ENCODE measurements at places on chromosomes 13 and 19.

DNA sequence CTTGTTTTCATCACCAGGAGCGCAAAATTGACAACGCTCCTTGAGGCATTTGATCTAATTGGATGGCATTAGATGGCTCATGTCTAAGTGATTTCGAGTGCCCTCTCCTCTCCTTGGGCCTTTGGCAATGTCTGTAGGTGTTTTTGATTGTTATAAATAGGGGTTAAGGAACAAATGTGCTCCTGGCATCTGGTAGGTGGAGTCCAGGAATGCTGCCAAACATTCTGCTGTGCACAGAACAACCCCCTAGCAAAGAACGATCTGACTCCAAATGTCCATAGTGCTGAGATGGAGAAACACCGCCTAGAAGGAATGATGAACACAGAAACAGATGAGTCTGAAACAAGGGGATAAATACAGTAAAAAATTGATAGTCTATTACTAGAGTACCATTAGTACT lies 68.0 kb upstream of the C1QTNF9B start:
- DNase-seq: no peak

- no peak for DNase-seq
Measured at GRCh38 chr13:86006317-86006716, 207.1 kb upstream of the SLITRK6 start.

- peak; percentile 89 for DNase-seq
Measured at GRCh38 chr19:1449467-1450442, at the start of gene APC2. APC2 (plus strand) TSS chr19:1450121; CDS start chr19:1453002, 2,881 bp downstream.

GRCh38 chr19:55086730-55087541 lies 11.3 kb downstream of the EPS8L1 start:
- peak; percentile 65 for DNase-seq

DNA sequence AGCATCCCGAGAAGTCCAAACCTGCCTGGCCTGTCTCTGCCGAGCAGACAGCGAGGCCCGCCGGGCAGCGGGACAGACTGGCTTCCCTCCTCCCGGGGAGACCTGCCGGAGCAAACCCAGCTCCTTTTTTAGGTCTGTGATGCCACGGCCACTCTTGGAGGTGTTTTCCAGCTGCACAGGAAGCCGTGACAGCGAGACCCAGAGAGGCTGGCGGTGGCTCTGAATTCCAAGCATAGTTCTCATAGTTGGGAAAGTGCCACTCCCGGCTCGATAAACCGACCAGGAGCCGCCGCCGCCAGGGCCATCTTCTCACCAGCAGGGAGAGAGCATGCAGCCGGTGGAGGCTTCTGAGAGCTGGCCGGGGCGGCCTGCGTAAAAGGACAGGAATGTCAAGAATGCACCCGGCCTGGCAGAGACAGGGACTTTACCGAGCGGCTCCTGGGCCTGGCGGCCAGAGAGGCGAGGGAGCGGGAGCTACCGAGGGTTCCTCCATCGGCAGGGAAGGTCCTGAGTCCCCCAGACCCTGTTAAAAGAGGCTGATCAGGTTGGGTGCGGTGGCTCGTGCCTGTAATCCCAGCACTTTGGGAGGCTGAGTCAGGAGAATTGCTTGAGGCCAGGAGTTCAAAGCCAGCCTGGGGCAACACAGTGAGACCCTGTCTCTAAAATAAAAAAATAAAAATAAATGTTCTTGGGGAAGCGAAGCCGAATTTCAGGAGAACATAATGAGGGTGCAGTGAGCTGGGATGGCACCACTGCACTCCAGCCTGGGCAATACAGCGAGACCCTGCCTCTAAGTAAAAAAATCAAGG lies 64.9 kb downstream of the GADD45B start:
- no peak for DNase-seq

DNA sequence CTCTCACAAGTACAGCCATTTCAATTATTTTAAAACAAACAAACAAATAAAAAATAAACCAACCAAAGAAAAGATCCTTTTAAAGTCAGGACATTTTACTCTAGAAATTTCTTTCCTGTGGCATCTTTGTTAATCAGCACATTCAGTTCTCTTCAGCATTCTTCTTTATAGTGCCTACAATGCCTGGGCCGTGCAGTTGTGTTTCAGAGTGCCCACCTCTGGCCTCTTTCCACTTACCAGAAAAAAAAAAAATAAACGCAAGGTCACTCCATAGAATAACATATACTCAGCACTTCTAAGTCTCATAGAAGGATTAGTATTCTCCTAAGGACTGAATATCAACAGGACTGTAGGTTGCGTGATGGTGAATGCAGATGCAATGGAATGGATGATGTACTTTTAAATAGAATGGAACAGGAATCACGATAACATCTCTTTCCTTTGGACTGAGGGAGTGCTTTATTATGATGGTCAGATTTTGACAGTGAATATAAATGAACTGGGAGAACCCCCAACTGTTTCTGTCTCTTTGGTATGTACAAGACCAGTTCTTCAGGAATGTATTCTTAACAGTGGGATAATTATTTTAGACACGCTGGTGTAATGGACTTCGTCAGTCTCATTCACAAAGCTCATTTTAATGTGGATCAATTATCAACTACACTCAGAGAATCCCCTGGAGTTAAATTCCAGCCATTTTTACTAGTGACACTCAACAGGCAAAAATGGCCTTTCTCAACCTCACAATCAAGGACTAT lies 125.0 kb upstream of the NBEA start:
- DNase-seq: no peak

GRCh38 chr19:3617463-3617862 lies 9.1 kb downstream of the CACTIN start:
- no peak for DNase-seq

- DNase-seq: no peak
Measured at GRCh38 chr13:34567597-34567996, 374.5 kb upstream of the NBEA start.

DNA sequence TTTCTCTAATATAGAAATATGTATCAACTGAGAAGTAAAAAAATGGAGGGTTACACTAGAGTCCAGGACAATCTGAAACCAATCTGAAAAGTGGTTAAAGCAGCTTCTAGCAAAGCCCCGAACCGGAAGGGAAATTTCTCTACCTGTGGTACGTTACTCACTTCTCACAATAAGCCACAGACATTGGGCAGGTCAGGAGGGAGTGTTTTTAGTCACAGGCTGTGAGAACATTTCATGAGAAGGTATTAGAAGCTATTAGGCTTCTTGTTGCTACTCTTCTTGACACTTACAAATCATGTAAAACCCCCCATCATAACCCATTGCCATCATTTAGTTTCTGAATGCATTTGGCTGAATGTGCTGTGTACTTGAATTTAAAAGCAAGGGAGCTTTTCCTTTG lies 120.9 kb downstream of the NUFIP1 start:
- DNase-seq: no peak

- DNase-seq: no peak
Measured at GRCh38 chr19:16506961-16507360, 10.8 kb downstream of the C19orf44 start.

GRCh38 chr19:43628646-43629326 lies 9.4 kb upstream of the ZNF428 start:
- peak; percentile 18 for DNase-seq

- no peak for DNase-seq
Measured at GRCh38 chr19:3493651-3494050, 6.8 kb downstream of the DOHH start.

- no peak for DNase-seq
Measured at GRCh38 chr13:73943137-73943964, 190.9 kb downstream of the KLF12 start.

- peak; percentile 15 for DNase-seq
Measured at GRCh38 chr13:98541191-98541590, 35.7 kb downstream of the STK24 start.
